Tibial nerve (tissue), 4 donors: ENCODE measurements at places on chromosomes 12 and 14. TPM values are rescaled to one million over a fixed set of nuclear protein-coding genes. Genes with fewer than 3 reads are reported as not detected.

GRCh38 chr14:73189651-73190050 lies 47.7 kb upstream of the PAPLN start:
- no peak for DNase-seq

- no peak for DNase-seq
These were observed 71.4 kb downstream of the SLC41A2 start for GRCh38 chr12:104886418-104887401.

DNA sequence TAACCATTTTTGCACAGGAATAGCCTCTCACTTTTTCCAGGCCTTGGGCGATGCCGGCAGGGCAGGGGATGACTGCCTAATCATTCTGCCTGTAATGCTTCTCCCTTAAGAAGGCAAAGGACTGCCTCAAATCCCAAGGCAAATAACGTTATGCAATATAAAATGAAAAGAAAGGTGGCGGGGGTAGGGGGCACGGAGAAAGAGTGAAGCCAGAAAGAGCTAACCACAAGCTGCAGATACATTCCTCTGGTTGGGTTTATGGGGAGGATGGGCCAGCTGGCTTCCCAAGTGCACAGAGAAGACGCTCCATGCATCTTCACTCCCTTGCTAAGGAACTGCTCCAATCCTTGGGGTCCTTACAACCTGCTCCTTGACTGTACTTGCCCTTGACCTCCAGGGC lies 229.5 kb downstream of the FOXN3 start:
- DNase-seq = no peak

DNA sequence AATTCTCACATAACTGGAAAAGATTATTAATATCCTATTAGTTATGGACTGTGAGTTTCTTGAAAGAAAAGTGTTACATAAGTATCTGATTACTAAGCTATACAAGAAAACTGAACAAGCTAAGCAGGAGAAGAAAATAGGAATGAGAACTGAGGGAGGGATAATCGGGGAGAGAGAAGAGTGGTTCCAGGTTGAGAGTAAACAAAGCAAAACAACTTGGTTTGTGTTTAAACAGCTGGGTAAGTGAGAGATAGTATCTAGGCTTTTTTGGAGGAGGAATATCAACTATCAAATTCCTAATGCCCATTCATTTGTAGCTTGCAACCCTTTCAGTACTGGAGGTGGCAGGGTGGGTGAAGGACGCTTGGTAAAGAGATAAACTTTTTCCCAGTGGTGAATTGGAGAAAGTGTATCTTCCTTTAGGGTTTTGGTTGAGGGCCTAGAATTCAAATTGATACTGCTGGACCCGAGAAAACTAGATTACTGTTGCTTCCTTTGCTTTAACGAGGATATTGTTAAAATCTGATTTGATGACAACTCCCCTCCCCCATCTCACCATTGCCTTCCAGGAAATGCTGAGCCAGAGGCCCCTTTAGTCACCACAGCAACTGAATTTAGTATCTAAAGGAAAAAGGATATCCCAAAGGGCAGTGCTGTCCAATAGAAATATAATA lies 2.0 kb upstream of the SLC2A3 start:
- no peak for DNase-seq

DNA sequence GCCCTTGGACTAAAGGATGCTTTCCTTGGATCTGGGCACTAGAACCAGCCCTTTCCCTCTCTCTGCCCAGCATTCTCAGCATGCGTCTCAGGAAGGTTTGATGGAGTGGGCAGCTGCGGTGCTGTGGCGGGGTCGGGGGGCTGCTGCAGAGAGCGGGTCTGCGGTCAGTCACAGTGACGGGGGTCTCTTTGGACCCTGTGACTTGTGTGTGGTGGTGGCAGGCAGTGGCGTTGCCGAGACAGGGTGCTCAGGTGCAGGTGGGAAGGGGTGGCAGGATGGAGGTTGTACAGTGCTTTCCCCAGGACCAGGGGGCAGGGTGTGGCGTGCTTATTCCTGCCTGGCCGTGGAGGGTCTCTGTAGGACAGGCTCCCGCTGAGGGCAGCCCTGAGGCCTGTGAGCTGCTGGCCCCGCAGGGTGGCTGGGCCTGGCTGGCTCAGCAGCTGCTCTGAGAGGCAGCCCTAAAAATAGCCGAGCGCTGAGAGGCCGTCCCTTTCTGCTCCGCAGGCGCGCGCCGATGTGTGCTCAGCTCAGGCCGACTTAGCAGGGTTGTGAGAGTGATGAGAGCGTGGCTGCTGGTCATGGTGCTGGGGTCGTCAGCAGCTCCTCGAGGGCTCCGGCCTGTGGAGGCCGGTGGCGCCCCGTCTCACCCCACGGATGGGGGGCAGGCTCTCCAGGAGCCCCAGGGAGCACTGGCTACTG lies 9.7 kb downstream of the PACS2 start:
- DNase-seq = no peak

GRCh38 chr14:22981090-22981875 lies 1.1 kb downstream of the AJUBA start:
- no peak for DNase-seq

DNA sequence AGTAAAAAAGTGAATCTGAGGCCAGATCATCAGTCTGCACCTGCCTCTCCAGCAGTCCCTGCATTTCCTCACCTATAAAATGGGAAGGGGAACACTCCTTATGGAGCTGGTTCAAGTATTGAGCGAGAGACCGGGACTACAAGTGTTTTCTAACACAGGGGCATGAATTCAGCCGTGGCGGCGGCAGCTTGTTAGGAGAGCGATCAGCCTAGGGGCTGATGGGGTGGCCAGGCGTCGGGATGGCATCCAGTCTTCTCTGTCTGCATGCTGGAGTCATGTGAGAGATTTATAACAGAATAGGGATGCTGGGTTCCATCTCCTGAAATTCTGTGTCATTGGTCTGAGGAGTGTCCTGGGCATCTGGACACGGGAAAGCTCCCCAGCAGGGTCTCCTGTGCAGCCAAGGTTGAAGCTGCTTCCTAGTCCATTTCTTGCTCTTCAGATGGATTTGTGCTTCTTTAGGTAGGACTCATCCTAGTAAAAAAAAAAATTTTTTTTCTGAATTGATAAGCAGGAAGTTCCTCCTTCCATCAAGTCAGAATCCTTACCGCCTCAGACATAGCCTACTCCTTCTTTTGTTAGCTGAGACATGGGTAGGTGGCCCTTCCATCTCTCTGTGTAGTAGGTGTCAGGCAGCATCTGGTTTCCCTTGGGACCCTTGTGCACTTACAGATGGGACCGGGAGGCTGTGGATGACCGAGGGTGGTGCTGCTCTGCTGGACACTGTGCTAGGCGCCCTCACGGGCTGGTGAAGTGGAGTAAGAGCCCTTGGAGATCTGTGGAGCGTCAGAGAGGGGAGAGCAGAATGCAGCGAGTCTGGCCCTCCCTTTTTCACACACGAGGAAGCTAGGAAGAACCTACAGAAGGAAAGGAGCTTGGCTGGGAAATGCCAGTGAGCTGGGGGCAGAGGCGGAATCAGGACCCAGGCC lies 146.7 kb downstream of the TSPAN9 start:
- no peak for DNase-seq

GRCh38 chr12:116058574-116058973 lies 218.9 kb downstream of the MED13L start:
- DNase-seq = no peak

GRCh38 chr12:11596141-11596540 lies 53.3 kb upstream of the ETV6 start:
- DNase-seq = no peak

- DNase-seq = no peak
These were observed 911 bp downstream of the CALCOCO1 start for GRCh38 chr12:53726341-53726740.

DNA sequence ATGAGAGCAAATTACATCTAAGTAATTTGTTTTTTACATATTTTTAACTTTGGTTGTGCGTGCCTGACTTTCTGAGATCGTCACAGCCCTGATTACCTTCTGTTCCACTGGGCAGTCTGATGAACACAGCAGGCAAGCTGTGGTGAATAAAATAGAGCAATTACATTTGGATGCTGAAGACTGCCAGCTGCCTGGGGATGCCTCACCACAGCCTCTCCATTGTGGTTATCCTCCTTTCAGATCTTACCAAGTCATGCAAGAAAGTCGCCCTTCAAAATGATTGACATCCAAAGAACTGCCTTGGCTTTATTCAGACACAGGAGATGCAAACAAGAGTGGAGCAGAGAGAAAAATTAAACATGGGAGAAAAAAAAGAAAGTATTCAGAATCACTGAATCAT lies 456.6 kb upstream of the TMPO start:
- DNase-seq = no peak

ART4 gene
- total RNA-seq = 2.4 TPM

TGFB3 gene
- 3.1 TPM for total RNA-seq

STAB2 gene
- 0.20 TPM for total RNA-seq
